ENCODE measurements at places on chromosomes 3 and 15.

GRCh38 chr3:112647122-112647521 is 6.2 kb upstream of the CCDC80 start:
- no peak for DNase-seq

DNA sequence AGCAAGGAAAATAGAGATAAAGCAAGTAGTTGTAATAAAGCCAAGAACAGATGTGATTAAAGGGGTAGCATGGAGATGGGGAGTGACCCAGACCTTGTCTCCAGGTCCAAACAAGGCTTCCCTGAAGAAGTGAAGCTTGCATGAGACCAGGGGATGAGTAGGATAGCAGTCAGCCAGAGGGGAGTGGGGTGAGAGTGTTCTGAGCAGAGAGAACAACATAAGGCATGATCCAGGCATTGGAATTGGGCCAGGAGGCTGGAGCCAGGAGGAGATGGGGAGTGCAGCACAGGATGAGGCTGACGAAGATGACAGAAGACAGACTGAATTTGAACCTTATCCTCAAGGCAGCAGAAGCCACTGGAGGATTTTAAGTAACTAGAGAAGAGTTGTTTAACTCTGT is 7.2 kb downstream of the TMOD2 start:
- no peak for DNase-seq

DNA sequence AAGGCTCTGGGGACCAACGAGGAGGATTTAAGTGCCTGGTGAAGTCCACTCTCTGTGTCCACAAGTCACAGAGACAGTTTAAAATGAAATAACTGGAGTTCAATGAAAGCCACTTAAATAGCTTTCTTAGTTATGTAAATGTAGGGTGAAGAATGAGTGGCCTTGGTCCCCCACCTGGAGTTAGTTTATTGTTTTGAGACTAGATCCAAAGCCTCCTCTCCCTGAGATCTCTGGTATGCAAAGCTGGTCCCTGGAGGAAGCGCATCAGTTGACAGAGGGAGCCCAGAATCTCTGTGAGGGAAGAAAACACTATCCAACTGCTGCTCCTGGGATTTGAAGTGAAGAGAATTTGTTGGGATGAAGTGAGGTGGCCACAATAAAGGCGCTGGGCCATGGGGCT is 40.5 kb downstream of the EXOG start:
- no peak for DNase-seq

DNA sequence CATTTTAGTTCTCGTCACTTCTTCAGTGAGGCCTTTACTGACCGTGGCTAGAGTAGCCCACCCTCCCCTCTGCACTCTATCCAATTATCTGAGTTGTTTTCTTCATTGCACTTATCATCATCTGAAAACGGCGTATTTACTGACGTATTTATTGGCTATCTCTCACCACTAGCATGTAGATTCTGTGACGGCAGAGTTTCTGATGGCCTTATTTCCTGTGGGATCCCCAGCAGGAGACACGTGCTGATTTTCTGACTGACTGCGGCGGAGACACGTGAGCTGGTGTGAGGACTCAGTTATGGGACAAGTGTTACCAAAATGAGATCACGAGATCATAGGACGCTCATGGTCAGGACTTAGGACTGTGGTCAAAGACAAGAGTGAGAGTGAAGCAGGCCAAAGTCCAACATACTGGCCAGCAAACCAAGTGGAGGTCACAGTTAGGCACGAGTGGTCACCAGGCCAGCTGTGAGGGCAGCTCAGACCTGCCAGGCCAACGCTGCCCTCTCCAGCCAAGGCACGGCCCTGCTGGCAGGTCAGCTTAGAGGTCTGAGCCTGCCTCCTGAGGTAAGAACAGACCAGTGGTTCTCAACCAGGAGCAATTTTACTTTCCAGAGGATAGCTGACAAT is 50.6 kb upstream of the BNIP2 start:
- DNase-seq = peak; percentile 88

GRCh38 chr15:66621491-66622467 is 56.0 kb upstream of the LCTL start:
- DNase-seq = peak; percentile 57

DNA sequence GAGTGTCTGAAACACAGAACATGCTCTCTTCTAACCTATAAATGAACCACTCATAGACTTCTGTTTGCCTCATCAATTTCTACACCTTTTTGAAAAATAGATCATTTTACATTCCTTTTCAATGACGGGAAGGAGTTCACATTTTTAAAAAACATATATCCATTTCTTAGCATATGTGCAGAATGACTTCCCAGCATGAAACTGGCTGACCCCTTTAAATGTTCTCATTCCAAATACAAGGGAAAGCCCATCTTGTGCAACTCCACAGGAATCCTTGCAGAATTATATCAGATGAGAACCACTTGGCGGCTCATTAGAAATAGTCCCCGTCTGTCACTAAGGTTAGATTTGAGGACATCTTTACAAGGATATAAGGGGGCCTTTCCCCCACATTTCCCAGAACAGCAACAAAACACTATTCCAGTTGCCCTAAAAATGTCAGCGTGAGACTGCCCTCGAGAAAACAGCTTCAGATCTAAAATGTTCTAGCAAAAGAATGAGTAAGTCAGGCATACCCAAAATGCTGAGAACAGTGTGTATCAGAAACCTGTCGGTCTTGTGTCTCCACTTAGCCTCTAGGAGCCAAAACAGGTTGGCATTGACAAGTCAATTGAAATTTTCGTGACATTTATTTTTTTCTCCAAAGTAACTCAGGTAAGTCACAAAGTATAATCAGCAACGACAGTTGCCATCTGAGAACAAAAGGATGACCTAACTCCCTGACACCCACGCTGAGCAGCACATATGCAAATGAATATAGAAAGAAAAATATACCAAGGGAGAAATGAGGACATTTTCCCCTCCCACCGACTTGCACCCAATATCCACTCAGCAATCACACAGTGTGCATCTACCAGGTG is 63.1 kb downstream of the FOXP1 start:
- no peak for DNase-seq

- no peak for DNase-seq
Measured at GRCh38 chr3:126498461-126498860, 19.1 kb downstream of the UROC1 start.

GRCh38 chr3:4514916-4515315 is 21.8 kb downstream of the ITPR1 start:
- no peak for DNase-seq

- no peak for DNase-seq
Measured at GRCh38 chr3:182268711-182269110, 524.6 kb upstream of the ATP11B start.

DNA sequence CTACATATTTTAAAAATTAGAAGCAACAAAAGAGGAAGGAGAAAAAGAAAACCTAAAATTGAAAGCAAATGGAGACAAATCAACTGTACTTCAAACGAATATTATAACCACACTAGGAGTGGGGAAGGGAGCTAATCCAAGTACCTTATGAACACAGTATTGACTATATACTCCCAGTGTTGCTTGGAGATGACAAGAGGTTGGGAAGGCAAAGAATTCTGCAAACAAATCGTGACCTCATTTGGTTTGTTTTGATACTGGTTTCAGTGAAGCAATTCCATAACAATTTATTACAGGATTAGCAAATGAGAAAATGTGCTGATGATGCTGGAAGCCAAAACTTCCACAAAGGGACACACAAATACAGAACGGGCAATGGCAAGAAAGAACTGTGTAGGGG is 268.1 kb downstream of the ULK4 start:
- DNase-seq = no peak

GRCh38 chr3:127009531-127009930 is 26.6 kb downstream of the PLXNA1 start:
- no peak for DNase-seq

- no peak for DNase-seq
Measured at GRCh38 chr15:68821190-68821840, 620 bp upstream of the ANP32A start.

DNA sequence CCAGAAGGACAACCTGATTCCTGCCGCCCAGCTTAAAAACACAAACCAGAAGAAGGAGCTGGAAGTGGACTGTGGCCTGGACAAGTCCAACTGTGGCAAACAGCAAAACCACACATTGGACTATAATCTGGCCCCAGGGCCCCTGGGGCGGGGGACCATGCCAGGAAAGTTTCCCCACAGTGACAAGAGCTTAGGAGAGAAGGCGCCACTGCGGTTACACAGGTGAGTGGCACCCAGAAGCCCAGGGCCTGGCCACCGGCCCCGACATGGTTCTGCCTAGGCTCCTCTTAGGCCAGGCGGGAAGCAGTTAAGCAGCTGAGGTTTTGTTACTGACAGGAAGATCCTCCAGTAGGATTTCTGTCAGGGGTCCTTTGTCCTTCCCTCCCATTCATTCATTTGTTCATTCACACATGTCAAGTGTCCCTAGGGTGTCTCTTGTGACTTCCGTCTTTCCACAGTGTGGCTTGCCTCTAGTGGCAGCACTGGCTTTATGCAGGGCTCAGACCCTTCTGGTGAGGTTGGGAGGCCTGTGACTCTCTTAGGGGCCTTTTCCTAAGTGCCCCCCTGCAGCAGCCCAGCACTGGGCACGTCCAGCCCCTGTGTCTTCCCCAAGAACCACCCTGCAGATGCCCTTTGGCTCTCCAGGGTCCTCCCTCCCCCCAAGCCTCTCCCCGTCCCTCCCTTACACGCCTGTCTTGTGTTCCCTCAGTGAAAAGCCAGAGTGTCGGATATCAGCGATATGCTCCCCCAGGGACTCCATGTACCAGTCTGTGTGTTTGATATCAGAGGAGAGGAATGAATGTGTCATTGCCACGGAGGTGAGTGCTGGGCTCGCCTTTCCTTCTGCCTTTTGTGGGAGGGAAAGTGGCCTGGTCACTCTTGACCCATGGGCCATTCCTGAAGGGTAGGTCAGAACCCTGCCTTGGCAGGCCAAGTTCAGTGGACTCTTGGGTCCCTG is 7.8 kb downstream of the DLL4 start:
- DNase-seq = peak; percentile 74

DNA sequence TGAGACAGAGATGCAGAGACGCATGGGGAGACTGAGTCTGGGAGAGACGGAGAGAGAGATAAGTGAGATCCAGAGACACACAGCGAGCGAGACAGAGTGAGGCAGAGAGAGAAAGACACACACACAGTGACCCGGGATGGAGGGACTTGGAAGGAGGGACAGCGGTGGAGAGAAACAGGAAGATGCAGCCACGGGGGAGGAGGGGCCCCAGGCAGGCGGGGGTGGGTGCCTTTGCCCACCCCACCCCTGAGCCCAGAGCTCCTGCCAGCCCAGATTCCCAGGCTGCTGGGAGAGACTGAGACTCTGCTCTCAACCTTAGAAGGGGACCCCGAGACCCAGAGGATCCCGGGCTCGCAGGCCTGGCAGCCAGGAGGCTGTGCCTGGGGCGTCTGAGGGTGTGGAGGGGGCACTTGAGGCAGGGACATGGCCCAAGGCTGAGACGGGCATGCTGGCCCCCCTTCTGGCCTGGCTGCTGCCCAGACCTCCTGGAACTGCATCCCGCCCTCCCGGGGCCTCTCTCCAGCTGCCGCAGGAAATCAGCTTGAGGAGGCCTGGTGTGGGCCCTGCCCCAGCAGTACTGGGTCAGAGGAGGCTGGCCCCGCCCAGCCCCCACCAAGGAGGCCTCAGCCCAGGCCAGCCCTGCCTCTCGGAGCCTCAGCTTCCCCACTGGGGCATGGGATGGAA is 18.1 kb downstream of the H1-8 start:
- no peak for DNase-seq

GRCh38 chr15:96054621-96055020 is 275.9 kb upstream of the NR2F2 start:
- no peak for DNase-seq

DNA sequence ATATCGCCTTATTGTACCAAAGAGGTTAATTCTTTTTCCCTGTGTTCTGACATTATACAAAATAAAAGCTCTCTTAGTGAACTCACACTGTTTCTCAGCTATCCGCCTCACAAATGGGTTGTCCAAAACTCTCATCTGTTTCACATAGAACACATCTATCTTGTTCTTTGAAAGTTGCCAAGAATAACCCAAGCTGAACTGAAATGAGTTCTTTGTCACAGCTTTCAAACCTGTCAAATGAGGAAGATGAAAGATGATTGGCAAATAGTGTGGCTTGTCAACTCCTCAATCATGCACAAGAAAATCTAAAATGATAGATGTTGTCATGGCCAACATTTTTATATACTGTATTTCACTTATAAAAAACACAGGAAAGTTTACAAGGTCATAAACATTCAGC is 168.1 kb upstream of the OSTN start:
- no peak for DNase-seq

- DNase-seq = no peak
Measured at GRCh38 chr15:80514071-80514780, 110.0 kb downstream of the ARNT2 start.

DNA sequence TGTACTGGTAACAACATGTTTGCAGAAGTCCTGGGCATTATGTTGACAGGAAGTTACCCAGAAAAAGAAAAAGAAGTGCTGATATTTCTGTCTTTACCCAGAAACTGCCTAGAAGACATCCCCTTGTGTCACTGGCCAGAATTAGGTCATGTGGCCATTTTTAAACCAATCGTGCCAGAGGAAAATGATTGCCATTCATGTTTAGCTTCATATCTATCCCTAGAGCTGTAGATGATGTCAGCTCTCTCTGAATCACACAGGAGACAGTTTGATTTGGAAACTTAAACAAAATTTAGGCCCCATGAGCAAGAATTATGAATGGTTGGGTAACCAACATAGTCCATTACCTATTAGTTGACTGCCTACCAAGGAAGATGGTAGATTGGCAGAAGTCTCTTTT is 8.9 kb upstream of the PLOD2 start:
- DNase-seq = no peak
